ENCODE measurements at places on chromosomes 4 and X.

DNA sequence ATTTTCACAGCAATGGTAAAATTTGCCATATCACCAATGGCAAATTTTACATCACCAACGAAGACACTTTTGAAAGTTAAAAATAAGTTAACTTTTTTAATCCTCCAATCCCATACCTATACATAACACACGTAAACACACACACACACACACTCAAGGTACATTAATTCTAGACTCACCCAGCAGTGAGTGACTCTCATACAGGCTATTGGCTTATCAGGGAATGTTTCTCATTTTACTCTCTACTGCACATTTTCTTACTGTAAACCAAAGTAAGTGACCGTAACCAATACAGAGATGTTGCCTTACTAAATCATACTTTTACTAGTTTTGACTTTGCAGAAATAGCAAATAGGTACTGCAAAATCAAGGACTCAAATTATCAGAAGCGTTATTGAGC is 2.3 kb downstream of the VEGFC start:
- no peak for DNase-seq

DNA sequence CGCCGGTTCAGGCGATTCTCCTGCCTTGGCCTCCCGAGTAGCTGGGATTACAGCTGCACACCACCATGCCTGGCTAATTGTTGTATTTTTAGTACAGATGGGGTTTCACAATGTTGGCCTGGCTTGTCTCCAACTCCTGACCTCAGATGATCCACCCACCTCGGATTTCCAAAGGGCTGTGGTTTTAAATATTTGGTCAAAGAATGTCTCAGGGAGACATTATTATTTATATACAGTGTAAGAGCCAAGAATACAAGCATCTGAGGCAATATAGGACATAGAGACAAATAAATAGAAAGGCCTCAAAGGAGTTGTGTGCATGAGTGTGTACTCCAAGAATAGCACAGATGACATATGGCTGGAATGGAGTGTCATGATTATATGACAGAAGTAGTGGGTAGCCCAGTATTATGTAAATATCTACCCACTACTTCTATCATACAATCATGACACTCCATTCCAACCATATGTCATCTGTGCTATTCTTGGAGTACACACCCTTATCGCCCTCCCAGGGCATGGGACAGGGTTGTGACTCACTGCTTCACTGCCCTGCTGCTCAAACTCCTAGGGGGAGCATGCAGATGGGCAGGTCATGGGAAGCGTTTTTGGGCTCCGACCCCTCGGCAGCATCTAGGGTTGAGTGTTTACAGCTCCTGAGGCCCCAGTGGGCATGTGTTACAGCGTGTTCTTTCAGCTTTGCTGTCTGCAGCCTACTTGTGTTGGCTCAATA is 1649.8 kb upstream of the PCDH10 start:
- DNase-seq: no peak

- DNase-seq: no peak
These were observed 814.7 kb upstream of the SLIT2 start for GRCh38 chr4:19437008-19437407.

GRCh38 chr4:13103382-13104015 is 380.6 kb downstream of the RAB28 start:
- DNase-seq: no peak

DNA sequence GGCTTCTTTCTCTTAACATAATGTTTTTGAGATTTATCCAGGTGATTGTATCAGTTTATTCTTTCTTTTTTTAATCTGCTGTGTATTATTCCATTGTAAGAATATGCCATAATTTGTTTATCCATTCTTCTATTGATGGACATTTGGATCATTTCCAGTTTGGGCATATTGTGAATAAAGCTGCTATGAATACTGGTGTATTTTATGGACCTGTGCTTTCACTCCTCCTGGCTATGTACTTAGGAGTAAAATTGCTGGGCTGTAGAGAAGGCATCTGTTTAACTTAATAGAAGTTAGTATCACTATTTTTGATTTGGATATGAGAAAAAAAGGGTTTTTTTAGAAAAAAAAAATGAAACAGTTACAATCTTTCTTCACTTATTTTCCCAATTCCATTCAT is 50.0 kb upstream of the FAM9C start:
- no peak for DNase-seq

- no peak for DNase-seq
These were observed 112.9 kb upstream of the PJA1 start for GRCh38 chrX:69278031-69278687.

GRCh38 chr4:9874385-9874784 is 93.0 kb downstream of the DRD5 start:
- DNase-seq: no peak

DNA sequence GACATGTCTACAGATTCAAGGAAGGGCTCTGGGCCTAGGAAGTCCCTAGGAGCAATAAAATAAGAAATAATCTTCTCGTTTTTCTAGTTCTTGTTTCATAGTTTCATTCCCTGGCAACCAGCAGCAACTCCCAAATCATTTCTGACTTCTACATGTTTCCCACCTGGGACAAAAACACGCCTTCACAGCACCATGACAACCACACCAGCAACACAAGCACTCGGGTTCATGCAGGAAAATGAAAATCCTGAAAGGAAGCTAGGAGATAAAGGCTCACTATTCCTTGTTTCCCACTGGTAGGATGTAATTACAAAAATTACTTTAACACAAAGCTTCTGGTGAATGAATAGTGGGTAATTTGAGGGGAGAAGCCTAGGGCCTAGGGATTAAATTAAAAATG is 158.9 kb downstream of the ADAMTS3 start:
- no peak for DNase-seq

Data from stimulated activated CD8-positive, alpha-beta memory T cell treated with anti-CD3 and anti-CD28 coated beads, Interleukin-7, amount 100 ng/mL, for 4 hours (primary cell).